Immature natural killer cell (primary cell): ENCODE measurements at places on chromosomes 7 and 10.

GRCh38 chr7:47514818-47515217 is 67.1 kb downstream of the TNS3 start:
- no peak for DNase-seq

DNA sequence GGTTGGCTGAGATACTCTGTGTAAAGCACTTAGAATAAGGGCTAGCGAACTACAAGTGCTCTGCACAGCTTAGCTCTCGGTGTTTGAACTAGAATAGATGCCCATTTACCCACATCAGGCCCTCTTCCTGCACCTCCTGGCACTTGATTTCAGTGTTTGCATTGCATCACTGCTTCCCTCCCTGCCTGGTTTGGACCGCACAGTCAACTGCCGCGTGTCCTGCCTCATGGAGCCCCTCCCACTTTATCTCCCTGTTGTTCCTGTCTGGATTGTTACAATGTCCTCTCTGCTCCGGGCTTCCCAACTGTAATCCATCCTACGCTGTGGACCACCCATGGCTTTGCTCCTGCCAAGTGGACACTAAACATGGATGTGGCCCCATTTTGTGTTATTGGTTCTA is 2.3 kb downstream of the FAM107B start:
- DNase-seq, result no peak

- DNase-seq, result no peak
These were observed 192.5 kb upstream of the PRSS1 start for GRCh38 chr7:142556740-142557139.

GRCh38 chr10:47370878-47371277 is 13.2 kb downstream of the ZNF488 start:
- no peak for DNase-seq

- DNase-seq, result no peak
These were observed 62.9 kb downstream of the CCSER2 start for GRCh38 chr10:84391326-84391725.

DNA sequence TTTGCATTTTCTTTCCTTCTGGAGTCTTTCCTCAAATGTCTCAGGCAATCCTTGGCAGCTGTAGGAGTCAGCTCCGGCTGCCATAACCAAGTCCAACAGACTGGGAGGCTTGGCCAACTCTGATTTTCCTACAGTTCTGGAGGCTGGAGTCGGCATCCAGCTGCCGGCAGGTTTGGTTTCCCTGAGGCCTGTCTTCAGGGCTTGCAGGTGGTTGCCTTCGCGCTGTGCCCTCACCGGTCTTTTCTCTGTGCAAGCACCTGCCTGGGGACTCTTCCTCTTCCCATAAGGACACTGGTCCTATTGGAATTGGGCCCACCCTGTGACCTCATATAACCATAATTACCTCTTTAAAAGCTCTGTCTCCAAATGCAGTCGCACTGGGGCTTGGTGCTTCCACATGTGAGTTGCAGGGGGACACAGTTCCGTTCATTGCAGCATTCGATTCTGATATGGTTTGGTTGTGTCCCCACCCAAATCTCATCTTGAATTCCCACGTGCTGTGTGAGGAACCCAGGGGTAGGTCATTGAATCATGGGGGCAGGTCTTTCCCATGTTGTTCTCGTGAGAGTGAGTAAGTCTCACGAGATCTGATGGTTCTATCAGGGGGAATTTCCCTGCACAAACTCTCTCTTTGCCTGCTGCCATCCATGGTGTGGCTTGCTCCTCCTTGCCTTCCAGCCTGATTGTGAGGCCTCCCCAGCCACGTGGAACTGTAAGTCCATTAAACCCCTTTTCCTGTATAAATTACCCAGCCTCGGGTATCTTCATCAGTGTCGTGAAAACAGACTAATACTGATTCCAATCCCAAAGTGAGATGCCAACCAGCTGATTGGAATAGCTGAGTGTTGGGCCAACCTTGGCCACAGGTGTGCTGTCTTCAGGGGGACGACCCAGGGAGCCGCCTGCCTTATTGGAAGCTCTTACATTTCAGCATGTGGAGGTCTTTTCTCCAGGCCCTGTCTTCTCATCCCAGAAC is 7.9 kb downstream of the GALNTL5 start:
- DNase-seq, result no peak

DNA sequence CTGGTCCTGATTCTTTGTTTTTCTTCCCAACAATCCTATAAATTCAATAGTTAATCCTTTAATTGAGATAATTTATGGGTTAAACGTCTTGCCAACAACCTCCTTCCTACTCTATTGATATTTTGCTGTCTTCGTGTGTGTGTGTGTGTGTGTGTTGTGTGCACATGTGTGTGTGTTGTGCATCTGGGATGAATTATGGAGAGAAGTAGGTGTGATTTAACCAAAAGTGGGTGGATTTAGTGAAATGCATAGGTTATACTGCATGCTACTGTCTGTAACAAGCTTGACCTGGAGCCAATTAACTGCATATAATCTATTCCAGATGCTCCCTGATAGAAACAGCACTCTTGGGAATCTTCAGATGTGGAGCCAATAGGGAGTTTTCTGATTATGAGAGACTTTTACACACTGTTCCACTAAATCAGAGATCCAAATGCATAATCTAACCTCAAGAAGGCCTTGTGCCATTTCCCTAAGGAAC is 61.2 kb downstream of the SEMA3D start:
- no peak for DNase-seq

- no peak for DNase-seq
These were observed 34.3 kb downstream of the TPST1 start for GRCh38 chr7:66239467-66239856.

DNA sequence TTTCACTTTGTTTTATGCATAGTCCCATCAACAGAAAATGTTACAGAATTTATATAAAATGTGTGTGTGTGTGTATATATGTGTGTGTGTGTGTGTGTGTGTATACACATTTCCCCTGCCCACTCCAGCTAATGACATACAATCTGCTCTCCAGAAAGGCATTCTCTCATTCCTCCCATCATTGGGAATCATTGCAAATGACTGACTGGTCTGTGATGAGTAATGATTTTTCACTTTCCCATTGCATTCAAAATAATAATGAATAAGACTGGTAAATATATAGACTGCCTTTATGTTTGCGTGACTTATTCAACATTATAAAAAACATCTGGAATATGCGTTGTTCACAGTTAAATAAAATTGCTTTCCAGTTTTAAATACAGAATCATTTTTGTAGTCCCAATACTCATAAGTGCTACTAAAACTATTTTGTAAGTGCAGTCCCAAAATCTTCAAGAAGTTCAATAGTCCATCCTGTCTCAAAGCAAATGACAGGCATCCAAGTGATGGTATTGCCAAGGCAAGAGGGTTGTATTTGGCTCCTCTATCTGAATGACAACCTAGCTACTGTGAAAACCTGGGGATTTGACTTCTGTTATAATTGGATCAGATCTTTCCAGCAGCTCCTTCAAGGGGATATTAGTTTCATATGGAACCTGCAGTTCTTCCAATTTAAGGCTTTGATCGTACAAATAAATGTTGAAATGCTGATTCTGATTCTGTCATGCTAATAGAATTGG is 150.9 kb downstream of the POLR1F start:
- DNase-seq, result no peak

DNA sequence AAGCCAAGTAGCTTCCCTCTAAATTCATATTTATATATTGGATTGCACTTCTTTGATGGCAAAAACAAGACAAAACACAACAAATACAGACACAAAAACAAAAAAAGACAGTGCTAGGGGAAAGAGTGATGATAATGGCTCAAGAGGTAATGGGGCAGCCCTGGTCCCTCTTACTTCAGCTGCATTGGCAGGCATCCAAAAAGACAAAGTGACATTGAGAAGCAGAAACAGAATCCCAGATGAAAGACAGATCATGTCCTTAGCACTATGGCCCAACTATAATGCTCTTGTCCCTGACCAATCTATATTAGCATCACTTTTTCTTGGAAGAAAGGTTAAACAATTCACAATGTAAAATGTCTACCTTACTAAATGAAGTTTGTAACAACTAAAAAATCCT is 76.2 kb downstream of the GPR85 start:
- DNase-seq, result no peak

GRCh38 chr7:73615886-73616285 is 8.4 kb downstream of the MLXIPL start:
- no peak for DNase-seq

DNA sequence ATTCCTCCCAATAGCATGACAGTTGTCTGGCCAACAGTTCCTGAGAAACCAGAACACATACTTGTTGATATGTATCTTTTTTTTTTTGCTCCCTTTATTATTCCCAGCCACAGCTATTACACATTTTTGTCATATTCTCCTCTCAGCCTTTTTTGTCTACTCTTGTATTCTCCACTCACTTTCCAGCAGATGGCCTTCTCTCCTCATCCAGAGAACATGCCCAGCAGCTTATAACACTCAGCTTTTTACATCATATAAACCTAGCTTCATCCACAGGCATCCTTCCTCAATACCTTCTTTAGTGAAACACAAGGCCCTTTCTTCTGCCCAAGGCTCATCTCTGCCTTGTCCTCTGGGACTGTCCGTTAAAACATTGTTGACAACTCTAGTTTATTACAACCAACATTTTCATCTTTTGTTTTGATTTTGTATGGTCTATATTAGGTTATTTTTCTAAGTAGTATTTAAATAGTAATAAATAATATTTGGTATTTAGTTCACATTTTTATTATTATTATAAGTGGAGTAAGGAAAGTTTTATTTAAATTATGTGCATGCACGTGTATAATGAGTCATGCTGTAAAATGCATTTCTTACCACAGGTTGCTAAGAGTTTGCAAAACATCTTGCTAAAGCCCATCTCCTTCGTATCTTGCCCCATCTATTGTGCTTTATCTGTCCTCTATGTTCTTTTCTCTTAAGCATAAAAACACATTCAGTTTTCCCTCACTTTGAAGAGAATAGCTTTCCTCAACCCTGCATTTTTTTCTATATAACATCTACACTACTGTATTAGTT is 101.5 kb downstream of the ORC5 start:
- DNase-seq, result no peak

- DNase-seq, result no peak
These were observed 51.0 kb downstream of the ABCB5 start for GRCh38 chr7:20666444-20666843.

GRCh38 chr7:126700807-126701604 is 551.7 kb downstream of the GRM8 start:
- peak; percentile 28 for DNase-seq

GRCh38 chr10:124285587-124286527 is 132.9 kb downstream of the OAT start:
- no peak for DNase-seq

DNA sequence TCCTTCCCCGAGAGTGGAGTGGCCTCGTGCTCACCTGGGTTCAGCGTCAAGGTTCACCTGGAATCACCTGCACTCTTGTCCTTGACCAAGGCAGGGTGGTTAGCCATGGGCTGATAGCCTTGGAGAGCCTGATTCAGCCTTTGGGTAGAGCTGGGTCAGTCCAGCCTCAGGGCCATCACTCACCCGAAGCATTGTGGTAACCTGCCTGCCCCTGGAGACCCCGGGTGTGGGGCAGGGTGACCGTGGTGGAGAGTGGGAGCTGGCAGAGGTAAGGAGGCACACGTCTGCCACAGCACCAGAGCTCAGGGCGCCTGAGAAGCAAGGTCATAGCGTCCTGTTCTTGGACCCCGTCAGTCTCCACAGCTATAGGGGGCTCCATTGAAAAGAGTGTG is 27.8 kb upstream of the WDFY4 start:
- DNase-seq, result no peak

- no peak for DNase-seq
These were observed 73.1 kb upstream of the CAMK2B start for GRCh38 chr7:44398511-44398911.

DNA sequence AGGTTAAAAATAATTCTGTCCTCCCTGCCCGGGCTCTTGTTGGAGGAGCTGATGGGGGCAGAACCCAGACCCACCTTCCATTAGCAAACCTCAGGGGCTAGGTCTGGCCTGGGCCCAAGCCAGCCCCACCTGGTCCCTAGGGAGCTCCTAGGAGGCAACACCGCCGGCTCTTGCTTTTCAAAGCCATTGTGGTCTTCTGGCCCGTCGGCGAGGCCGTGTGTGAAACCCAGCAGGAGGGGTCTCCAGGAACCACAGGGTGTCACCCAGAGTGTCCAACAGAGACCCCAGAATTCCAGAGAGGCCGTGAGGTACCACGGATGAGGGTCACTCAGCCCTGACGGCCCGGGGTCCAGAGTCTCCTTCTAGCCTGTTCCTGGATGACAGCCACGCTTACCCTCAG is 16.6 kb upstream of the PDGFA start:
- no peak for DNase-seq

GRCh38 chr7:37281368-37282092 is 167.1 kb downstream of the ELMO1 start:
- DNase-seq, result no peak

GRCh38 chr10:13080643-13081042 is 19.3 kb upstream of the OPTN start:
- no peak for DNase-seq

- DNase-seq, result peak; percentile 97
These were observed at the start of gene GGCT for GRCh38 chr7:30504301-30505173. GGCT (minus strand) TSS chr7:30504829; CDS start chr7:30504709, 120 bp downstream.

- no peak for DNase-seq
These were observed 175.7 kb upstream of the PTN start for GRCh38 chr7:137519181-137519691.

GRCh38 chr10:93299195-93299594 is 182.9 kb downstream of the MYOF start:
- no peak for DNase-seq

DNA sequence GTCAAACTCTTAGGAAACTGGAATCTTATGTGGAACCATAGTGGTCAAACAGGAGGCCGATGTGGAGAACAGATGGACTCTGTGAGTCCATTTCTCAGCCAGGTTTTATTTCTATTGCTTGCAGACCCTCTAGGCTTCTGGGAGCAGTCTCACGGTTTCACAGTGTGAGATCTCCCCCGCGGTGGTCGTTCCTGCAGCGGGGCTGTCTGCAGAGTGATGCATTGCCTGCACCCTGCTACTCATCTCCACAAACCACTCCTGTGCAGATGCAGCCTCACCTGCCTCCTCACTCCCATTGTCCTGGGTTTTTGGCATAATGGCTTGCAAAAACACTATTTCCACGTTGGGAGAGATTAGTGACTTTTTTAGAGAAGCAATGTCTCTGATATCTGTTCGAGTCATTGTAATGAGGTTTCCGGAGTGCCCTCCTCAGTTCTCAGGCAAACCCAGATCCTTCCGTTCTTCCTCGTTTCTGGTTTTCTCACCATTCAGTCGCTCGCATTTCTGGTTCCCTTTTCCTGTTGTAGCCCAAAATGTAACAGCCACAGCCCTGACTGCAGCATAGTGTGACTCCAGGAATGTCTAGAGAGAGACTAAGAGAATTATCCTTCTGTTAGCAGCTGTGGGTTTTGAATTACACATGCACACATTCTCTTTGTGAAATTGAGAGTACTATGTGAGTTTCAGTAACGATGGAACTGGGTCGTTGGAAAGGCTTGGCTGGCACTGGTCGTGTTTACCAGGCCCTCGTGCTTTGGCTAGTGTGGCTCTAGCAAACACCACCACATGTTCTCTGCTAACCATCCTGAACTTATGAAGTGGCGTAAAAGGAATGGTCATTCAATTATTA is 30.2 kb downstream of the ACADSB start:
- DNase-seq, result peak; percentile 4

- no peak for DNase-seq
These were observed 32.3 kb upstream of the FAM204A start for GRCh38 chr10:118374404-118374803.
